Testis (tissue), 5 donors: ENCODE measurements at places on chromosomes 4 and X. TPM values are rescaled to one million over a fixed set of nuclear protein-coding genes. Genes with fewer than 3 reads are reported as not detected.

The VEGFD gene
- polyA plus RNA-seq, result 1.3 TPM

The ANKRD37 gene
- 19.6 TPM for polyA plus RNA-seq

The CRMP1 gene
- polyA plus RNA-seq, result 5.0 TPM

The MAGEA3 gene
- polyA plus RNA-seq, result 16.1 TPM

The TRAPPC11 gene
- 31.2 TPM for polyA plus RNA-seq

GRCh38 chrX:133676344-133677122 lies 261.2 kb upstream of the GPC4 start:
- H3K27ac ChIP-seq, result no peak overlapping the region
- no peaks in the 10 kb centered on the region for H3K4me1 ChIP-seq
- H3K27me3 ChIP-seq, result no peaks in the 10 kb centered on the region
- no peak for DNase-seq
- H3K36me3 ChIP-seq, result no peaks in the 10 kb centered on the region

GRCh38 chr4:158809611-158810486 lies 41.0 kb downstream of the FNIP2 start:
- no peaks in the 10 kb centered on the region for H3K36me3 ChIP-seq
- H3K4me3 ChIP-seq, result no peak overlapping the region
- H3K27me3 ChIP-seq, result no peaks in the 10 kb centered on the region
- H3K4me1 ChIP-seq, result peaks cover 15% of the 10 kb centered on the region
- peak overlapping the region; percentile 63 for H3K27ac ChIP-seq

DNA sequence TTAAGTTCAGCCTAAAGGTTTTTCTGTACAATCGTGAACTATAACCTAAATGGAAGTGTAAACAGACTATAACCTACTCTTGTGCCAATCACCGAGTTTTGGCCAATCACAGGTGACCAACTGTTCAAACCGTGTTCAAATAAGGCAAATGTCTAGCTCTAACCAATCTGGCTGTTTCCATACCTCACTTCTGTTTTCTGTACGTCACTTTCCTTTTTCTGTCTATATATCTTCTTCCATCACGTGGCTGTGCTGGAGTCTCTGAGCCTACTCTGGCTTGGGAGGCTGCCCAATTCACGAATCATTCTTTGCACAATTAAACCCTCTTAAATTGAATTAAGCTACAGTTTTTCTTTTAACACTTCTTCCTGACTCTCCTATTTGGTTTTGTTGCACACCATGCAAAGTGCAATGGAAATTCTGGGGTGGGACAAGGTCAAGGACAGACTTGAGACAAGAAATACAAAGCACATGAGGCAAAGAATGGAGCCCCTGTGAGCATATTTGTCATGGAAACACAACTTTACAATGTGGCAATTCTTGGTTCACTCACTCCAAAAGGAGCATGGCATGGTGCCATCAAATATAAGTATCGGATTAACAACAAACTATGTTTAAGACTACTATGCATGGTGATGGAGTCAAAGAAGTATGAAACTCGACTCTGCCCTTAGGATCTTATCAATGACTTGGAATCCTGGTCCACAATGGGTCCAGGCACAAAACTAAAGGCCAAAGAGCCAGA lies 115.7 kb upstream of the FAM9B start:
- H3K27me3 ChIP-seq, result no peaks in the 10 kb centered on the region
- peaks cover 5% of the 10 kb centered on the region for H3K4me1 ChIP-seq
- H3K36me3 ChIP-seq, result no peaks in the 10 kb centered on the region

GRCh38 chr4:148265627-148266026 lies 176.6 kb downstream of the NR3C2 start:
- H3K4me1 ChIP-seq, result no peaks in the 10 kb centered on the region
- H3K36me3 ChIP-seq, result no peaks in the 10 kb centered on the region
- no peak overlapping the region for H3K4me3 ChIP-seq
- no peak for DNase-seq
- H3K27me3 ChIP-seq, result no peaks in the 10 kb centered on the region
- H3K27ac ChIP-seq, result no peak overlapping the region

DNA sequence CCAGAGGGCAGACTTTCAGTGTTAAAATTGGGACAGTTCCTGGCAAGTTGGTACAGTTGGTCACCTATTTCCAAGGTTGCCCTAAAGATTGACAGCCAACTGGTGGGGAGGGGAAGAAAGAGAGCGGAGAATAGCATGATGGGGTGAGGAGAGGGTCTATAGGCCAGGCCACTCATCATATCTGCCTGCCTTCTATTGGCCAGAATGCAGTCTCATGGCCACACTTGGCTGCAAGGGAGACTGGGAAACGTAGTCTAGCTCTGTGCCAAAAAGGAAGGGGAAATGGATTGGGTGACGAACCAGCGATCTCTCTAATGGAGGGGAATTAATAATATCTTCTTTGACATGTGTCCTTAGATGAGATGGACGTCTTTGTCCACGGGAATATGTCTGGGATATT lies 197.4 kb upstream of the ATP6AP2 start:
- H3K36me3 ChIP-seq, result no peaks in the 10 kb centered on the region
- no peaks in the 10 kb centered on the region for H3K4me1 ChIP-seq
- no peak overlapping the region for H3K27ac ChIP-seq
- no peak overlapping the region for H3K4me3 ChIP-seq

- H3K27me3 ChIP-seq, result no peaks in the 10 kb centered on the region
- H3K27ac ChIP-seq, result no peak overlapping the region
- H3K4me1 ChIP-seq, result no peaks in the 10 kb centered on the region
- no peak overlapping the region for H3K4me3 ChIP-seq
Measured at GRCh38 chr4:173937631-173938270, 345.7 kb downstream of the FBXO8 start.

- peak overlapping the region; percentile 80 for H3K27ac ChIP-seq
- H3K4me1 ChIP-seq, result peaks cover 4% of the 10 kb centered on the region
- peak; percentile 62 for DNase-seq
- no peaks in the 10 kb centered on the region for H3K36me3 ChIP-seq
Measured at GRCh38 chr4:153465615-153466080, 512 bp upstream of the TMEM131L start.

DNA sequence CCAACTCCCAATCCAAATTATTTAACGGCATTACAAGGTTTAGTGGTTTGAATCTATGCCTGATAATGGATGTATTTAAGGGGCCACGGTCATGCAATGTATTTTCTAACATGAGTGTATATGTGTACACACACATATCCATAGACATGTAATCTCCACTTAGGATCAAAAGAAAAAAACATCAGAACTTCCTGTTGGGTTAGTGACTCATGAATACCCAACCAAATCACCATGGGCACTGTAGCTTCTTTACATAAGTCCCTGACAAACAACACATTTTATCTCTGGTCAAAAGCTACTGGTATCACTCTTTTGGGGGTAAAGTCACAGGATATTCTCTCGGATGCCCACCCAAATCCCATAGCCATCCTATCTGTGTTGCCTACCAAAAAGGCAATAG lies 36.5 kb upstream of the TFDP3 start:
- no peak for DNase-seq
- H3K27me3 ChIP-seq, result no peaks in the 10 kb centered on the region
- no peaks in the 10 kb centered on the region for H3K4me1 ChIP-seq
- H3K27ac ChIP-seq, result no peak overlapping the region
- no peak overlapping the region for H3K4me3 ChIP-seq

DNA sequence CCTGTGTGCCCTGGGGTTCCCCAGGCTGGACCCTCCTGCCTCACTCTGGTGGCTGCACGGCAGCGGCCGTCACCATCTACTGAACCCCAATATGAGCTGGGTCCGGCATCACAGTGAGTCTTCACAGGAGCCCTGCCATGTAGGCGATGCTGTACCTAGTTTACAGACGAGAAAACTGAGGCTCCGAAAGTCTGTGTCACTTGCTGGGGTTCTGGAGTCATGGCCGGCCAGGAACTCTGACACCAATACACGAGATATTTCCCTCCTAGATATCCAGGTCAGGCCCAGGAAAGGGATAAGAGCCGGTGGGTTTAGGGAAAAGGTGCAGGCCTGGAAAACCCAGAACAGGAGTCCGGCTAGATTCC lies 74.4 kb downstream of the HTRA3 start:
- peaks cover 43% of the 10 kb centered on the region for H3K4me1 ChIP-seq
- no peaks in the 10 kb centered on the region for H3K27me3 ChIP-seq
- H3K4me3 ChIP-seq, result no peak overlapping the region
- no peak for DNase-seq

GRCh38 chr4:20813700-20814099 lies 113.4 kb downstream of the PACRGL start:
- no peaks in the 10 kb centered on the region for H3K4me1 ChIP-seq
- no peak overlapping the region for H3K27ac ChIP-seq
- H3K4me3 ChIP-seq, result no peak overlapping the region
- no peaks in the 10 kb centered on the region for H3K36me3 ChIP-seq
- no peak for DNase-seq

- DNase-seq, result no peak
- no peaks in the 10 kb centered on the region for H3K27me3 ChIP-seq
- no peak overlapping the region for H3K4me3 ChIP-seq
- no peak overlapping the region for H3K27ac ChIP-seq
- H3K4me1 ChIP-seq, result no peaks in the 10 kb centered on the region
Measured at GRCh38 chrX:72470532-72471223, 102.0 kb downstream of the HDAC8 start.

DNA sequence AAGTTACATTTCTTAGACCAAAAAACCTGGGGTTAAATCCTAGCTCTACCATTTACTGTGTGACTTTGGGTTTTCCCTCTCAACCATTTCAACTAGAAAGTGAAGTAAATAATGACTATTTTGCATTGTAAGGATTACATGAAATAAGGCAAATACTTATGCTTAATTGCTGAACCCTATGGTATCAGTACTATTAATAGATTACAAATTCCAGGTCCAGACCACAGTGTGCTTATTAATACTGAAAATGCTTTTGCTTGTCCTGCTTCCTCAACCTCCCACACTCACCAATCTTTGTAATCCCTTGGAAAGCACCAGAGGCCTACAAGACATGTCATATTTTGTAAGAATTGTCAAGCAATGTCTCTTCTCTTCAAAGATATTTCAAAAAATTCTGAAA lies 456.5 kb downstream of the SPOCK3 start:
- DNase-seq, result no peak
- no peaks in the 10 kb centered on the region for H3K4me1 ChIP-seq

GRCh38 chr4:17758485-17758884 lies 22.9 kb downstream of the FAM184B start:
- no peak for DNase-seq
- H3K27ac ChIP-seq, result no peak overlapping the region
- no peaks in the 10 kb centered on the region for H3K27me3 ChIP-seq
- H3K4me1 ChIP-seq, result no peaks in the 10 kb centered on the region
- no peak overlapping the region for H3K4me3 ChIP-seq
- no peaks in the 10 kb centered on the region for H3K36me3 ChIP-seq

GRCh38 chrX:70139736-70140135 lies 6.5 kb downstream of the IGBP1 start:
- no peak overlapping the region for H3K27ac ChIP-seq
- no peaks in the 10 kb centered on the region for H3K27me3 ChIP-seq
- H3K4me1 ChIP-seq, result no peaks in the 10 kb centered on the region
- H3K4me3 ChIP-seq, result no peak overlapping the region

GRCh38 chr4:19736968-19737756 lies 514.5 kb upstream of the SLIT2 start:
- H3K27me3 ChIP-seq, result no peaks in the 10 kb centered on the region
- H3K4me3 ChIP-seq, result no peak overlapping the region
- H3K27ac ChIP-seq, result no peak overlapping the region

DNA sequence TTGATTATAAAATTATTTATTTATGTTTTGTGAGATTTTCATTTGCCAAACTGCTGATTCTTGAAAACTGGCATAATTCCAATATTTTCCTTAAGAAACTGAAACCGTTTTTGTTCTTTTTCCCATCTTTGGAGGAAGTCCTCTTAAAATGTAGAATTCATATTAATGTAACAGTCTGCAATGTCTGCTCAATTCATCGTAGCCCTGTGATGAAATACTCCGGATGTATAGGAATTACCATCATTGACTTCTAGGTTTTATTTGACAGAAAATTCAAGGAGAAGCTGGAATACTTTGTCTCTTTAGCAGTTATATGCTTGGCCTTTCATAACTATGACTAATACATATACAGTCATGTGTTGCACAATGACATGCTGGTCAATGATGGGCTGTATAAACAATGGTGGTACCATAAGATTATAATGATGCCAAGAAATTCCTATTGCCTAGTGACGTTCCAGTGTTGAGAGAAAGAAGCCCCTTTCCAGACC lies 185.0 kb upstream of the GPRIN3 start:
- no peaks in the 10 kb centered on the region for H3K36me3 ChIP-seq
- DNase-seq, result no peak
- no peaks in the 10 kb centered on the region for H3K27me3 ChIP-seq

DNA sequence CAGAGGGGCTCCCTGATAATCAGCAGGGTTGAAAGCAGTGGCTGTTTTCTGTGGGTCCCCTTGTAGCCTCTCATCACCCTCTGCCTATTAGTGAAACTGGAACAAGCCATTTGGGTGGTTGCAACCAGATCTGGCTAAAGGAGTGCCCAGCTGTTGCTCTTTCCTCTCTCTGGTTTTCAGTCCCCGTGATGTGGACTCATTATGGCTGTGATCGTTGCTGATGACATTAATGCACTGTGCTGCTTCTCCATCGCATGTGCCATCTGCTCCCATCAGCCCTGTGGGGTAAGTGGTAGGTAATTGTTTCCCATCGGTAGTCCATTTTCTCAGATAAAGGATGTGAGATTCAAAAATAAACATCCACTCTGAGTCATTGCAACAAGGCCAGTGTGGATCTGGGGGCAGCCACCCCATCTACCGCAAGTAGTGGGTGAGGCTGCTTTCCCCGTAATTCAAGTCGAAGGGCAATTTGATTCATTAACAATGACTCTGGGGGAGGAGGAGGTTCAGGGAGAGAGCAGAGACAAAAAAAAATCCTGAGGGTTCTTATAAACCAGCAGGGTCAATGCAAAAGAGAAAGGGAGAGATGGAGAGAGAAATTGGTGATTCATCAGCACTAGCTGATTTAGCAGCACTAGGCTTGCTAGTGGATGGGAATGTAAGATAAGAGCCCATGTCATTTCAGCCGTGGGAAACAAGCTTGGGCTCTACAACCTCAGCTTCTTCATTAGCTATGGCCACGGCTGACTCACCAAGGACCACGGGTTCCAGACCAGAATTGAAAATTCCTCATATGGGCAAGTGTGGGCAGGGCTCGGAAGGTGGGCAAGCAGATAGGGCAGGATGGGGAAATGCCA lies 357.8 kb downstream of the MID1IP1 start:
- H3K27me3 ChIP-seq, result no peaks in the 10 kb centered on the region
- no peak overlapping the region for H3K27ac ChIP-seq
- H3K36me3 ChIP-seq, result no peaks in the 10 kb centered on the region
- H3K4me1 ChIP-seq, result no peaks in the 10 kb centered on the region
- H3K4me3 ChIP-seq, result no peak overlapping the region

GRCh38 chrX:14775416-14775815 lies 97.5 kb downstream of the FANCB start:
- H3K36me3 ChIP-seq, result no peaks in the 10 kb centered on the region
- H3K27me3 ChIP-seq, result no peaks in the 10 kb centered on the region
- H3K27ac ChIP-seq, result no peak overlapping the region
- no peak for DNase-seq

DNA sequence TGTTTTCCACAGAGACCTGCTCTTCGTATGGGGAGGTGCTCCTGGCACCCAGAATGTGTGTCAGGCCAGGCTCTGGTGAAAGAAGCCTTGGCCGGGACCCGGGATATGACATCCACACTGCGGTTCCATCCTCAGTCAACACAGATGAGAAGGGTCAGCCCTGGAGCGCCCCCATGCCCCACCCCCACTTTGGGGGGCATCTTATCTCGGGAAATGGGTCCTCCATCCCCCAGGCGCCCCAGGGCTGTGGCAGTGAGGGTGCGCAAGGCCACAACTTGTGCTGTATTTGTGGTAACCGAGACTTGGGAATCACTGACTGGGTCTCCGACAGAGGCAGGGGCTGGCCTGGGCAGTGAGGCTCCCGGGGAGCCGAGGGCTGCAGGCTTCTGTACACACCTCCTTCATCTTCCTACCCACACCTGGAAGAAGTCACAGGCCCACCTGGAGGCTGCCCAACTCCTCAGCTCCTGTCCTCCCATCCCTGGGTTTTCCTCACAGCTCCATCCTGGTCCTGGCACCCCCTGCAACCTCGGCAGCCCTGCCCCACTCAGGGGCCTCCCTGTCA lies 8.0 kb downstream of the CFAP99 start:
- DNase-seq, result no peak
- no peak overlapping the region for H3K4me3 ChIP-seq
- H3K4me1 ChIP-seq, result no peaks in the 10 kb centered on the region
- no peaks in the 10 kb centered on the region for H3K27me3 ChIP-seq
- no peak overlapping the region for H3K27ac ChIP-seq
